Fibroblast of the aortic adventitia (primary cell): ENCODE measurements at places on chromosomes 12 and 14. TPM values are rescaled to one million over a fixed set of nuclear protein-coding genes. Genes with fewer than 3 reads are reported as not detected.

PRPH gene
- 0.18 and 0.33 TPM in 2 replicates for total RNA-seq

CIROP gene
- 1.8 TPM in 1 of 2 replicates, not detected in the other for total RNA-seq

PIWIL1 gene
- not detected in 2 replicates for total RNA-seq

NINJ2 gene
- total RNA-seq, result 0.45 TPM in 1 of 2 replicates, not detected in the other

PZP gene
- total RNA-seq, result not detected in 2 replicates

KRT75 gene
- total RNA-seq, result not detected in 2 replicates

ACSS3 gene
- total RNA-seq, result 24.5 and 25.3 TPM in 2 replicates

KCNMB4 gene
- total RNA-seq, result 2.0 TPM in 2 replicates

CEP170B gene
- total RNA-seq, result 8.2 and 18.2 TPM in 2 replicates

CFAP251 gene
- total RNA-seq, result 2.3 and 8.8 TPM in 2 replicates

ARHGAP9 gene
- 0.18 TPM in 1 of 2 replicates, not detected in the other for total RNA-seq

KCNC2 gene
- total RNA-seq, result not detected in 2 replicates

MRPL52 gene
- 14.2 and 69.9 TPM in 2 replicates for total RNA-seq

CCDC184 gene
- 0.63 and 1.1 TPM in 2 replicates for total RNA-seq

PIGH gene
- total RNA-seq, result 8.0 and 16.8 TPM in 2 replicates

PPP1CC gene
- total RNA-seq, result 130 and 213 TPM in 2 replicates

OAS3 gene
- total RNA-seq, result 3.9 and 5.3 TPM in 2 replicates

GLIPR1L2 gene
- 0.72 and 1.1 TPM in 2 replicates for total RNA-seq

NKX2-1 gene
- total RNA-seq, result not detected in 2 replicates

NAA30 gene
- total RNA-seq, result 24.6 and 28.2 TPM in 2 replicates

RERG gene
- not detected in 2 replicates for total RNA-seq

DTX1 gene
- total RNA-seq, result 0.16 TPM in 1 of 2 replicates, not detected in the other

POTEG gene
- not detected in 2 replicates for total RNA-seq

TBX3 gene
- total RNA-seq, result 5.7 and 12.8 TPM in 2 replicates

TAS2R43 gene
- 1.3 and 2.3 TPM in 2 replicates for total RNA-seq

LRTM2 gene
- total RNA-seq, result not detected in 2 replicates

TSPAN19 gene
- 1.7 TPM in 1 of 2 replicates, not detected in the other for total RNA-seq

TBX5 gene
- 1.3 TPM in 1 of 2 replicates, not detected in the other for total RNA-seq

DPY19L2 gene
- 2.3 and 7.1 TPM in 2 replicates for total RNA-seq

CRIP1 gene
- 9.4 and 28.4 TPM in 2 replicates for total RNA-seq

BEST3 gene
- total RNA-seq, result not detected in 2 replicates

FOXG1 gene
- 0.63 TPM in 1 of 2 replicates, not detected in the other for total RNA-seq

TMEM119 gene
- total RNA-seq, result 58.4 and 164 TPM in 2 replicates

LRRIQ1 gene
- 1.5 and 2.7 TPM in 2 replicates for total RNA-seq

OASL gene
- total RNA-seq, result 0.33 TPM in 1 of 2 replicates, not detected in the other

GLS2 gene
- 0.36 TPM in 1 of 2 replicates, not detected in the other for total RNA-seq

PSEN1 gene
- 36.6 and 55.0 TPM in 2 replicates for total RNA-seq

NIN gene
- 33.4 and 62.8 TPM in 2 replicates for total RNA-seq

CNOT2 gene
- 58.9 and 135 TPM in 2 replicates for total RNA-seq

FOXN4 gene
- total RNA-seq, result not detected in 2 replicates

SSPN gene
- 9.3 and 23.0 TPM in 2 replicates for total RNA-seq

P2RX2 gene
- total RNA-seq, result not detected in 2 replicates

SLC41A2 gene
- total RNA-seq, result 26.0 and 32.3 TPM in 2 replicates

C12orf50 gene
- total RNA-seq, result not detected in 2 replicates

ACVRL1 gene
- 50.3 and 56.5 TPM in 2 replicates for total RNA-seq

NAV3 gene
- 83.1 and 121 TPM in 2 replicates for total RNA-seq

PLCZ1 gene
- 0.18 TPM in 1 of 2 replicates, not detected in the other for total RNA-seq
